ENCODE measurements at places on chromosomes 3 and 15.

DNA sequence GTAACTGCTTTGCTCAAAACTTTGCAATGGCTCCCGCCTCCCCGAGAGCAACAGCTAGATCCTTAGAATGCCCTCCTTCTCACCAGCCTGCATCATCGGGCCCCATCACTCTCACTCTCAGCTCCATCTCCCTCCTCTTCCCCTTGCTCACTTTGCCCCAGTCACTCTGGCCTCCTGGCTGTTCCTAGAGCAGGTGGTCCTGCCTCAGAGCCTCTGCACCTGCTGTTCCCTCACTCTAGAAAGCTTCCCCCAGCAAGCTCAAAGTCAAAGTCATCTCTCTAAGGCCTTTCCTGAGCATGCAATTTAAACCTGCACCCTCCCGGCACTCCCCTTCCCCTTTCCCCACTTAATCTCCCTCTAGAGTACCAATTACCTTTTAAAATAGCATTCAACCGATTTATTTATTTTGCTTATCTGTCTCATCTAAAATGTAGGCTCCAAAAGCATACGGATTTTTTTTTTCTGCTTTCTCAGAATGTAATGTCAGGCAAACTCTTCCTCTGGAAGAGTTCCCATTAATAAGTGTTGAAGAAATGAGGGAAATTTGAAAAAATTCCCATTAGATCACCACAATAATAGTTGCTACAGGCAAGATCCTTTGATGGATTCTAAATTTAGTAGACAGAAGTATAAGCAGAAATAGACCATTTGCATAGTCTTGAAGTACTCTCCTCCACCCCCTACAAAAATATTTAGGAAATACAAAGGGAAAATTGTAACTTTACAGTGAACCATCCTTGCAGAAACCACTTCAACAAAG is 15.9 kb upstream of the HES1 start:
- no peak for DNase-seq

DNA sequence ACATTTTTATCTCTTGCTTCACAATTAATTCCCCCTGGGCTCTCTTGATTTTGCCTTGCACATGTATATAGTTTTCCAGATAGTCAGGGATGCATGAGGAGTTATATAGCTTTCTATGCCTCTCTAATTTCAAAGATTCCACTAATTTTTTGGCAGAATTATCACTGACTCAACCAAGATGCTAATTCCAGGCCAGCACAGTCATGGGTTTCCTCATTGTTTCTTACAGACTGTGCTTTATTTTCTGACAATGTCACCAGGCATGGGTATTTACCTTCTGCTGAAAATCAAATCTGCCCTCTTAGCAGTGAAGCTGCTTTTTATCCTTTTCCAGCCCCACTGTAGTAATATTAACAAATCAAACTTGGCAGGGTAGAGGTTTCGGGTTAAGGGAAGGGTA is 1520.6 kb upstream of the CADM2 start:
- no peak for DNase-seq

DNA sequence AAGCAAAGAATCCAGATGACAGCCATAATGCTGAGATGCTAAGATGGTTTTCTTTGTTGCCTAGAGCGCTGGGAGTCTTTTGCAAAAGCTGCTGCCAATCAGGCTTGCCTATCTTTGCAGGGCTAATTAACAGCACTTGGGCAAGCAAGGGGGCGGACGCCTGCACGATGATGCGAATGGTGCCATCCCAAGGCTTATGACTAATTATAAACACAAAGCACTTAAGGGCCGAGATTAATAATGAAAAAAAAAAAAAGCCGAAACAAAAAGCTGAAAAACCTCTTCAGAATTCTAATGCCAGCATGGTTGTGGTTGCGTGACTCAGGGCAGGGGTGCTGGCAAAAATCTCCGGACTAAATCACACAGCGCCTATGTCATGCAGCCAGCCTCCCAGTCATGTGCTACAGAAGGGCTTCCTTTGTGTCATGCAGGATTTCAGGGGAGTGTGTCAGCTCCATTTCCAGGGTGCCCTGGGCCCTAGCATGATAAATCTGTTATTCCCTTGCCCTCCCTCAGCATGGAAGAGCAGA is 185.0 kb upstream of the ANKRD28 start:
- DNase-seq, result no peak

DNA sequence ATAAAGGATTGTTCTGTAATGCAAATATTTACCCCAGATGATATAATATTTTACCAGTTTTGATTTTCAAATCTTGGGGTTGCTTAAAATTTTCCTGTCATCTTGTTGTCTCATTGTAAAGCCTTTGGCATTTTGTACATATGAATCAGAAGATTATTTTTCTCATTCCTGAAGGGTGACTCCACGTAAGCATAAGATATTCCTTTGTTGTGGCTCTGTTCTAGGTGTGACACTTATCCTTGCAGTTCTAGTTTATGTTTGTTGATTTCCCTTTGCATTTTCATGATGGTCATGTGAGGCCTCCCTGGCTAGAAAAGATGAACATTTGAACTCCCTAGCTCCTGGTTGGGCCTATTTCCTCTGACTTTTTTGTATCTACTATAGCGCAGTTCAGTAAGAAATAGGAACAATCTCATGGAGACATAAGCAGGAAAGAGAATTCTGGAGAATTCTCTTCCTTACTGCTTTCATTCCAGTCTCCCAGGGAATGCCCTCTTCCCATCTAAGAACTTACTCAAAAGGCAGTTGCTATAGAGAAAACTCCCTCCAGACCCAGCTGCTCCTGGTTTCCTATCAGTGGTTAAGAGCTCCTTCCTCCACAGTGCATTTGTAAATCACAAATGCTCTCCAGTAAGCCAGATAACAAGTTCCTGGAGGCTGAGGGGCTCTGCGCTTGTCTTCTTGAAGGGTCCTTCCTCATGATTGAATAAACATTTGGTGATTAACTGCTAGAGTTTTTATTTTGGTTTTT is 124.7 kb downstream of the WNT5A start:
- DNase-seq, result no peak

DNA sequence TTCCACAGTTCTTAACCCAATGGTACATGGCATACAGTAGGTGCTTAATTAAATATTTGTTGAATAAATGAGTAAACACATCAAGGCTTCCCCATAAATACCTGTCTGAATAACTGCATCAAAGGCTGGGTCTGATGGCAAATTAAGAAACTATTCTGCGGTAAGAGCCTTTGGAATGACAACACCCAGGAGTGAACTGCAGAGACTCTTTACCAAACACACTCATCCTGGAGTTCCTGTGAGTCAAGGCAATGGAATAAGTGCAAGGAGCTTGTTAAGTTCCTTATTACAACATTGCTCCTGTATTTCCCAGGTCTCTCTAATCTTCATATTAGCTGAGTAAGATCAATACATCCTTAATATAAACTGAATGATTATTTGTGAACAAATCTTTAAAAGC is 119.9 kb upstream of the STT3B start:
- DNase-seq, result no peak

All from activated T-helper 1 cell treated with anti-CD3 and anti-CD28 coated beads, Interleukin-2, amount 50 U/mL, for 16 hours (primary cell).